MCF 10A (cell line): ENCODE measurements at places on chromosomes 6 and 20. TPM values are rescaled to one million over a fixed set of nuclear protein-coding genes. Genes with fewer than 3 reads are reported as not detected.

GABRR1 gene
- total RNA-seq, result not detected in 2 replicates

- DNase-seq, result peak; percentile 70
- peaks cover 15% of the 10 kb centered on the region for H3K4me1 ChIP-seq
- peak overlapping the region; percentile 71 for H3K27ac ChIP-seq
- H3K27me3 ChIP-seq, result no peaks in the 10 kb centered on the region
- peak overlapping the region; percentile 69 for H3K4me3 ChIP-seq
- H3K36me3 ChIP-seq, result peaks cover 6% of the 10 kb centered on the region
Observed at GRCh38 chr20:19934792-19935491, 82.2 kb upstream of the NAA20 start.

DNA sequence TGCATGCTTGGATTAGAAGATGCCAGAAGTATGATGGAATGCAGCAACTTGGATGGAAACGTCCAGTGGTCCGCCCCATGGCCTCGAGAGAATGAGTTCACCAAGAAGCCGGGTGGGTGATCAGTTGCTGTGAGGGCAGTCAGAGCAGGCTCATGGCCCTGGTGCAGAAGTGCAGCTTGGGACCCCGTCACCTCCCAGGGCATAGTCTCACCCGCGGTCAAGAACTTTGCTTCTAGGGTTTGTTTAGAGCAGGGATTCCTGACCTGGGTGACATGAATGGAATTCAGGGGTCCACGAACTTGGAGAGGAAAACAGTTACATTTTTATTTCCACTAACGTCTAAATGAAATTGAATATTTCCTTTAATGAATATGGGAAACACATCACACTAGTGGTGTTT, 216.5 kb upstream of the SNX9 start:
- no peaks in the 10 kb centered on the region for H3K4me1 ChIP-seq
- peaks cover 4% of the 10 kb centered on the region for H3K36me3 ChIP-seq
- no peak overlapping the region for H3K27ac ChIP-seq
- no peak for DNase-seq
- no peaks in the 10 kb centered on the region for H3K27me3 ChIP-seq

GRCh38 chr20:4519534-4519933, 202.2 kb upstream of the PRND start:
- DNase-seq, result peak; percentile 72
- no peak overlapping the region for H3K4me3 ChIP-seq
- H3K36me3 ChIP-seq, result no peaks in the 10 kb centered on the region
- H3K27me3 ChIP-seq, result no peaks in the 10 kb centered on the region
- no peak overlapping the region for H3K27ac ChIP-seq

DNA sequence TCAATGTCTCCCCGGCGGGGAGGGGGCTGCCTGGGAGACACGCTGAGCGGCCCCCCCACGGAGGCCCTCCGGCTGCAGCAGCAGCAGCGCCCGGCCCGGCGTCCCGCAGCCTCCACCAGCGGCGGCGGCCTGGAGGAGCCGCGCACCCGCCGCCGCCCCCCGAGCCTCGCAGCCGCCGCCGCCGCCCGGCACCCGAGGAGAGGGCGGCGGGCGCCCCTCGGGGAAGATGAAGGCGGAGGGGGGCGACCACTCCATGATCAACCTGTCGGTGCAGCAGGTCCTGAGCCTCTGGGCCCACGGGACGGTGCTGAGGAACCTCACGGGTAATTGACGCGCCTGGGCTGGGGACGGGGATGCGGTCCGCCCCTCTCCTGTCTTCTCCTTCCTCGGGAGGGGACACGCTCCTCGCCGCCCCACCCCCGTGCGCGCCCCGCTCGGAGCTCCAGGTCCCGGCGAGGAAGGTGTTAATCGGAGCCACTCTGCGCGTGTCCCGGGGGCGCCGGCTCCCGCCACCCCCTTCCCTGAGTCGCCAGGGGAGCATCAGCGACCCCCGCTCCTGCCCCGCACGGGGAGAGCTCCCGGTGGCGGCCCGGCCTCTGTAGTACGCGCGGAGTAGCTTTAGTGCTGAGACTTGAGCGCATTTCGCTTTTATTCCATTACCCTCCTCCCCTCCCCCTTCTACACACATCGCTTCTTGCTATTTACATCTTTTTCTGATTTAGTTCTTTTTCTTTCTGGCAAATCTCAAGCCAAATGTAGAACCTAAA, 686 bp downstream of the TMEM170B start:
- no peak for DNase-seq
- peaks cover 5% of the 10 kb centered on the region for H3K27me3 ChIP-seq
- no peak overlapping the region for H3K27ac ChIP-seq
- H3K4me3 ChIP-seq, result peak overlapping the region; percentile 76
- H3K36me3 ChIP-seq, result peaks cover 6% of the 10 kb centered on the region
